Stimulated activated CD8-positive, alpha-beta memory T cell treated with anti-CD3 and anti-CD28 coated beads, Interleukin-15, amount 100 ng/mL, for 4 hours (primary cell): ENCODE measurements at places on chromosomes 7 and 10.

GRCh38 chr7:139111811-139112301 lies 2.3 kb upstream of the ZC3HAV1 start:
- no peak for DNase-seq

- DNase-seq, result no peak
Observed at GRCh38 chr10:42999385-43000020, 77.4 kb upstream of the RET start.

DNA sequence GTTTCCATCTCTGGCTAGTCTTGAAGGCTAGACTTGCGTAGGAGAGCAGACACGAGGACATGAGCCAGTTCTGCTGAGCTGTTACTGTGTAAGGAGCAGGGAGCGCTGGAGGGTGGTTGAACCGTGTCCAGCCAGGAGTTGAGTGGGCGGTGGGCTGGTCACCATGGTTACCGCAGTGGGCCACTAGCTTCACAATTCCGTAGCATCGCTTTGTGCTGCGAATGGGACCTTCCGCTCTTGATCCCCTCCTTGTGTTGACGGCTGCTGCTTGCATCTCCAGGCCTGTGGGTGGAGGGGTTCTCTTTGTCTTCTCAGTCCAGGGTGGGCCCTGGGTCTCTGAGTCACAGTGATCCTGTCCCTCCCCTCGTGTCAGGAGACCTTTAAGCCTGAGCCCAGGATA lies 49.4 kb upstream of the OCM start:
- no peak for DNase-seq

DNA sequence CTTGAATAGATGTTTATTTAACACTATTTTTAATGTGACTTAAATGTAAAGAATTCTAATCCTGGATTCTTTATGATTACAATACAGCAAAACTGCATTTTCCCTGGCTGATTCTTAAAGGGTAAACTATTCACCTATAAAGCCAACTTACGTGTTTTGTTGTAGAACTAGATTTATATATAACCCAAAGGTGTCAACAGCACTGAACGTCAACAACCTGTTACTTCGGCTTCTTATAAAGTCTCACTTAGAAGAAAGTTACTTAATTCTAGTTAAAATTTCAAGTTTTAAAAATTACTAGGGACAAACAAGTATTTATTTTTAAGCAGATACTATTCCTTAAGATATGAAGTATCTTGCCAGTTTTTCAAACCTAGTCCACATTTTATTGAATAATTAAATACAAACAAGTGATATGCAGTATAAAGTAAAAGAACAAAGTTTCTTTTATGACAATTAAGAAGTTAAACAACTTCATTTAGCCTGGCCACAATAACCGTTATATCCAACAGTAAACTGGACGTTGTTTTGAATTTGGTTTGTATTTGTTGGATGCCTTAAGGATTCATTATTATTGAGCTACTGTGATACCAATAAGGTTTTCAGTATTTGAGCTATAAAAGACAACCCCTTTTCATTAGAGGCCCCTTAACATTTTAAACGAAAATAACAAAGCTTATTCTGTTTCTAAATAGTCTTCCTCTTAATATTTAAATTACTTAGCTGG lies 83.1 kb downstream of the SNX10 start:
- no peak for DNase-seq

- DNase-seq, result no peak
Observed at GRCh38 chr7:102072636-102073209, 213.9 kb upstream of the SH2B2 start.

DNA sequence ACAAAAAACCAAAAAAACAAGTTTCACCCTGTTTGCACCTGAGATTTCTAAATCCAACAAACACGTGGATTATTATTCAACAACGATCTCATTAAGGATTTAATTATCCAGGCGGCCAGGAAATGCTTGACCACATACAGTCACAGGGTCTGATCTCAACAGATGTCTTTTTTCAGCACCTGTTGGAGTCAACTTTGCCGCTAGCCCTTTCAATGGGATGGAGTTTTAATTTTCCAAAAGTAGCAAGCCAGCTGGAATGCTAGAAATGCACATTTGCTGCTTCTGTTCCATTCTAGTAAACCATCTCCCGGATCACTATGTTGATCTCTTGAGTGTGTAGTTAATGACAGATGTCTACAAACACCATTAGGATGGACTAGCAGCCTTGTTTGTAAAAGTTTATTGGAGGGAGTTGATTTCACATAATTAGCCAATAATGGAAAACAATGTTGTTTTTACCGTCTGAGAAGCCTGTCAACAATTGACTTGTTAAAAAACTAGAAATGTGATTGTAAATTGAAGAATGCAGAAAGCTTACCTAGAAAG lies 64.2 kb upstream of the DKK1 start:
- no peak for DNase-seq

DNA sequence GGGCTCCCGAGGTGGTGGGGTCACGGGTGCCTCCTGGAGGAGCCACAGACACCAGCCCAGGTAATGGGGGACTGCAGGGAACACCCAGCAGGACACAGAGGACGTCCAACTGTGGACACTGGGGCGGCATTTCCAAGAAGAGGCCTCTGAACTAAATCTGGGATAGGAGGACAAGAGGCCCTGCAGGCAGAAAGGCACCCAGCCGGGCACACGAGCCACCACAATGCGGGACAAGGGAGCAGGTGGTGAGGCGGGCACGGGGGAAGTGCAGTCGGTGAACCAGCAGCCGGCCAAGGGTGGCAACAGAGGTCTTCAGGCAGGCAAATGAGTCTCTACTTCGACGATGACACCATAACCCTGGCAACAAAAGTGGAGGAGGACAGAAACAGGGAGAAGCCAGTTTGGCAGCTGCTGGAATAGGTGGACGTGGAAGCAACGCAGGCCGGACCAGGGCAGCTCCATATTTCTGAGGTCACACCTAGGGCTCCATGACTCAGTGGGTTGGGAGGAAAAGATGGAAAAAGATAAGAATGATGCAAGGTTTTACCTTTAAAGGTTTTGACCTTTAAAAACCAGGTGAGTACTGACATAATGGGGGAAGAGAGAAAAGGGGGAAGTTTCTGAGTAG lies 26.1 kb upstream of the GALNTL5 start:
- DNase-seq, result no peak

GRCh38 chr10:91593834-91594233 lies 39.0 kb downstream of the PPP1R3C start:
- DNase-seq, result no peak

DNA sequence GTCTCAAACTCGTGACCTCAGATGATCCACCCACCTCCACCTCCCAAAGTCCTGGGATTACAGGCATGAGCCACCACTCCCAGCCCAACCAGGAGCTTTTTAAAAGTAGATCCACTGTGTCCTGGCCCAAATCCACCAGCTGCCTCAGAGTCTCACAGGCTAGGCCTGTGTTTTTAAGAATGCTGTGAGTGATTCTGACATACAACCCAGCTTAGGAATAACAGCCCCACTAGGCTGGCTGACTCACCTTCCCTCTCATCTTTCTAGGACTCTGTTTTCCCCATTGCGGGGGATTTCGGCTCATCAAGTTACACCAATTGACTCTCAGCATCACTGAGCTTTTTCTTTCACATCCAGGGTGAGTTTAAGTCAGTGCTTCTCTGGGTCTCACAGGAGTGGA lies 207.6 kb downstream of the SKIDA1 start:
- no peak for DNase-seq

GRCh38 chr7:74334030-74334429 lies 44.8 kb downstream of the CLIP2 start:
- no peak for DNase-seq

GRCh38 chr10:35453855-35454532 lies 117.7 kb downstream of the CCNY start:
- no peak for DNase-seq

DNA sequence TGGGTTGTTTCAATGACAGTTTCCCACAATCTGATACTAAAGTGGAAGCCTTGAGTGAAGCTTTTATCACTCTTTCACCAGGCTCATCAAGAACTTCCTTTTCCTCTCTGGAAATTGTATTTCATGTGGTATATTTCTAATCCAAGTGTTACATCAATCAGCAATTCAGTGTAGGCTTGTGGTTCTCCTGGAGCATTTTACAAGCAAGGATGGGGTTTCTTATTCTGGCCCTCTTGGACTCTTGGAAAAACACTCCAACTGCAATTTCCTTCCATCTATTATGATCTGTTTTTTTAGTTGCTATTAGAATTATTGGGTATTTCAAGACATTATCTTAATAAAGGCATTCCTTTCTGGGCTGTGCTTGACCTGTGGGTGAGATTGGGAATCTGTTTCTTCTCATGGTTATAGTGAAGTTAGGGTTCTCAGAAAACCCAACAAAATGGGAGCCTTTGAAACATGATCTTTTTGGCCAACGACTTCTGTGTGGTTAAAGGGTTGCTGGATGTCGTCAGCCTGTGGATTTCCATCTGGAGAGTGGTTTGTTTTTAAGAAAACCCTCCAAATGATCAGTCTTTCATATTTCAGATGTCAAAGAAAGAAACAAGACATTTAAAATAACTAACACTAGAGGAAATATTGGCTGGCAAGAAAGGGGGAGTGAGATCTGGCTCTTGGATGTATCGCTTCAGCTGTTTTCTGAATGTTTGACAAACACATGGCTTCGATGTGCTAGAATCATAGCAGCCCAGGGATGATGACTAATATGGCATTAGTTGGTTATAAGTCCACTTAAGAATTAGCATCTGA lies 540.2 kb downstream of the LRMDA start:
- no peak for DNase-seq

- no peak for DNase-seq
Observed at GRCh38 chr10:117363028-117363427, 12.2 kb downstream of the PDZD8 start.

GRCh38 chr7:17773289-17773626 lies 167.0 kb downstream of the SNX13 start:
- no peak for DNase-seq

DNA sequence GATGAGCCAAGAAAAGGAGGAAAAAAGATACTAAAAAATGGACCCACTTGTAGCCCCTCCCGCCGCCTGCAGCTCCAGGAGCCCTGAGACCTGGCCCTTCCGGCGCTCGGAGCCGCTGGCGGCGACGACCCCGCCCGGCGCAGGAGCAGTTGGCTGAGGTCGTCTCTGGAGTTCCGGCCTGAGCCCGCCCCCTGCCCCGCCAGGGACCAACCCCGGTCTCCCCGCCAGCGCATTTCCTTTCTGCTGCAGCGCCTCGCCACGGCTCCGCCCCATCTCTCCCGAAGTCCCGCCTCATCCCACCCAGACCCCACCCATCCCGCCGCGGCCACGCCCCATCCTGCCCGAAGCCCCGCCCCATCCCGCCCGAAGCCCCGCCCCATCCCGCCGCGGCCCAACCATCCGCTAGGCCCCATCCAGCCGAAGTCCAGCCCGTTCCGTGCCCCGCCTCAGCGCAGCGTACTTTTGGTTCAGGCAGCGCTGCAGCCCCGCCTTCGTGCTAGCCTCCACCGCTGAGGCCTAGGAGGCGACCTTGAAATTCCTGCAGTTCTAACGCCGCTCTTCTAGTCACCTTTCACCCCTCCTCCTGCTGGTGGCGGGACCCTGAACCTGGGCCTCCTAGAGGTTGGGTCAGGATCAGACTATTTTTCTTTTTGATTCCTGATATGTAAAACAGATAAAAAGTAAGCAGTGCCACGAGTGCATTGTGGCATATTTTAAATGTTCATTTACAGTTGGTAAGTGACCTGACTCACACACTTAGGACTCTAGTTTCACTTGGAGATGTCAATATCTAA lies at the start of gene STN1:
Gene STN1 (minus strand): TSS at position 132 of the 794 bp plus-strand sequence. CDS start 590 bp downstream, outside the sequence.
- DNase-seq, result peak; percentile 90

DNA sequence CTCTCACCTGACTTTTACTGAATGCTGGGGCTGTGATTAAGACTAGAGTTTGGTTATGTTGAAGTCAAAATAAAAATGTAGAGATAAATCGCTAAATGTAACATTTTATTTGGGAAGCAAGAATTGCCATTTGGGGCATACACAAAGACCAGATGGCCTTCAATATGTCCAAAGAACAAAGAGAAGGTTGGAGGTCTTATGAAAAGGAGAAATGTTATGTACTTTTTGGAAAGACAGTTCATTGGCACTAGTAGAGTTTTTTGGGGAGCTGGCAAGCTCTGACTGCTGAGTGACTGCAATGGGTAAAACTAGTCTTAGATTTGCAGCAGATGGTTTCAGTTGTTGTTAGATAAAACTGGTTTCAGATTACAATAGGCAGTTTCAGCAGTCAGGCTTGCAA lies 35.6 kb upstream of the GALNT17 start:
- DNase-seq, result no peak

DNA sequence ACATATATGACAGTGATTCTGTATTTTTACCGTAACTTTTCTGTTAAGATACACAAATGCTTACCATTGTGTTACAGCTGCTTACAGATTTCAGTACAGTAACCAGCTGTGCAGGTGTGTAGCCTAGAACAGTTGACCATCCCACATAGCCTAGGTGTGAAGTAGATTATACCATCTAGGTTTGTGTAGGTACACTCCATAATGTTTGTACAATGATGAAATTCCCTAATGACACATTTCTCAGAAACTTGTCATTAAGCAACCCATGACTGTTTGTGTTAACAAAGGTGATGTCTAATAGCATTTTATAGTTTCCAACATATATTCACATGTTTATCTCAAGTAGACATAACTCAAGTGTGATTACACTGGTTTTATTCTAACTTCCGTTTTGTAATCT lies 218.5 kb downstream of the PLXDC2 start:
- DNase-seq, result no peak

- DNase-seq, result no peak
Observed at GRCh38 chr7:132613737-132614136, 37.5 kb upstream of the PLXNA4 start.
